ENCODE measurements at places on chromosomes 13 and 19. TPM values are rescaled to one million over a fixed set of nuclear protein-coding genes. Genes with fewer than 3 reads are reported as not detected.

DNA sequence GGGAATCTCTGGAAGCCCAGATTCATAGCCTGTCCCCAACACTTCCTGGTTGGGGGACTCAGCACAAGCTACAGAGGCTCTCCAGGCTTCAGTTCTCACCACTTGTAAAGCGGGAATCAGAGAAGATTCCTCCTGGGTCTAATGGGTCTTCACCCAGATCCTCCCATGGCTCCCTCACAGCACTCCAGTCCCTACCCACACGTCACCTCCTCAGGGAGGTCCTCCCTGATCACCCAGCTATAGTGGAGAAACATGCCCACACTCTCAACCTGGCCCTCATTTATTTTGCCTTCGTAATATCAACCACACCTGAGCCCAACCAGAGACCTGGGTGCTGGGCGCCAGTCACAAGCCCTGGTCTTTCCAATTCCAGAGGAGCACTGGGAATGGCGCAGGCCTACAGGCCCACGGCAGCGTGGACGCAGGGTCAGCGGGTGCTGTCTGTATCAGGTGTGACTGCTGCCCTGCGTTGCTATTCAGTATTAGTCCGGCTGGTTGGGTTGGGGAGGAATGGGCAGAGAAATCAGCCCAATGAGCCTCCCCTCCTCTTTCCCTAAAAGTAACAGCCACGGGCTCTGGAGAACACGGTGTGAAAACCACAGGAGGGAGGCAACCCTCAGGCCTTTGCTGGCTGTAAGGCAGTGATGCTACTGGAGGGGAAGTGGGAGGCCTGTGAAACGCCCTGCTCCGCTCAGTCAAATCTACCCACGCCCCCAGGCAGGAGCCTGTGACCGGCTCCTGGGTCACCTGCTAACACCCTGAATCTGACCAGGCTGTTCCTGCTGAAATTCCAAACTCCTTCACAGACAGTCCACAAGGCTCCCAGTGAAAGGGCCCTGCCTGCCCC is 5.2 kb downstream of the AKT2 start:
- no peak for DNase-seq

DNA sequence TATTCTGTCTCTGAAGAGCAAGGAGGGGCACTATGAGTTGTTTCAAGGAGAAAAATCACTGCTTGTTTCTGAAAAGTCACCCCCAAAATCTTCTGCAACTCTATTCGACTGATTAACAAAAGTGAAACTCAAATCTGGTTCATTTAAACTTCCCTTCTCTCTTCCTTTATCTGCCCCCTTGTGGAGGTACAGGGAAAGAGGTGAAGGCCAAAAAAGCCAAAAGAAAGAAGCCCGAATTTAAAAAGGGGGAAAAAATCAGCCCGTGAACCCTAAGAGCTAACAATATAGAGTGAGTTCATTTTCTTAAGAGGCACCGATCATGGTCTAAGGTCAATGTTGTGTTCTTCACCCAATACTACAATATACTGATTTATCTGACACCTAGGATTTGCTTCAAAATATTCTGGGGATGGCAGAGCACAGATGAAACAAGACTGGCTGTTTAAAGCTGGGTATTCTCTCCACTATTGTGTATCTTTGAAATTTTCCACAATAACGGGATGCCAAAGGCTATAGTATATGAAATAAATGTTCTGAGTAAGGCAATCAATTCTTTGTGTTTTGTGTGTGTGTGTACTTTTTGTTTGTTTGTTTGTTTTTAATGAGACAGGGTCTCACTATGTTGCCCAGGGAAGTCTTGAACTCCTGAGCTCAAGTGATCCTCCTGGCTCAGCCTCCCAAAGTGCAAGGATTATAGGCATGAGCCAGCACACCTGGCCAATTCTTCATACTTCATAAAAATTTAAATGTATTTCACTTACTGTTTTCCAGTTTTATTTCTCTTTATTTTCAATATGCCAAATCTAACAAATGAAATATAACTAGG is 55.0 kb upstream of the EEF1AKMT1 start:
- peak; percentile 72 for DNase-seq

The IRGC gene
- not detected for total RNA-seq

GRCh38 chr13:73171926-73172325 is 113.1 kb downstream of the KLF5 start:
- peak; percentile 46 for DNase-seq

The KLHL1 gene
- not detected for total RNA-seq

DNA sequence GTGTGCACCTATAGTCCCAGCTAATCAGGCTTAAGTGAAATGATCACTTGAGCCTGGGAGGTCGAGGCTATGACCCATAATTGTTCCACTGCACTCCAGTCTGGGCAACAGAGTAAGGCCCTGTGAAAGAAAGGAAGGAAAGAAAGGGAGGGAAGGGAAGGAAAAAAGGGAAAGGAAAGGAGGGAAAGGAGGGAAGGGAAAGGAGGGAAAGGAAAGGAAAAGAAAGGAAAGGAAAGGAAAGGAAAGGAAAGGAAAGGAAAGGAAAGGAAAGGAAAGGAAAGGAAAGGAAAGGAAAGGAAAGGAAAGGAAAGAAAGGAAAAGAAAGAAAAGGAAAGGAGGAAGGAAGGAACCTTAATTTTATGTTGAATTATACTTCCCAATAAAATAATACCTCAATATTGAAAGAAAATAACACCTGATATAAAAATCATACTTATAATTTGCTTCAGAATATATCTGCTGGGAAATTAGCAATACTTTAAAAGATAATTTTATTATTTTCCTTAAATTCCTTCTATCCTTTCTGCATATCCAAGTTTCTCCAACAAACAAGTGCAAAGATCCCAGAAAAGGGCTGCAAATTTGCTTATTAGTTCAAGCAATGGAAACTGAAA is 177.3 kb downstream of the KLF12 start:
- no peak for DNase-seq

The ACP7 gene
- not detected for total RNA-seq

GRCh38 chr13:30753030-30753616 is 17.8 kb downstream of the ALOX5AP start:
- DNase-seq = no peak

DNA sequence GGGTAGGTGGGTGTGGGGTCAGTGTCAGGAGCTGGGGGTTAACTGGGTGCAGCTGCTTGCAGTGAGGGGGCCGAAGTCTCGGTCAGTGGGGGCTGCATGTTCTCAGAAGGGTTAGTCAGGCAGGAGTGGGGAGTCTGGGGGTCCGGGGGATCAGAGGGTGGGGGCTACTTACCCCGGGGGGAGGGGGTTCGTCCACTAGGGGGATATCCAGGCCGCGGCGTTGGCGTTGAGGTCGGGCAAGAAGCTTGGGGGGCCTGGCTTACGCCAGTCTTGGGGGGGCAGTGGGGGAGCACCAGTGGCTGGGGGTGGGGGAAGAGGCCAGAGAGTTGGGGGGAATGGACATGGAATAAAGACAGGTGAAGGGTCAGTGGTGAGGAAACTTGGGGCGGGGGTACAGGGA is 9.1 kb downstream of the KCNC3 start:
- no peak for DNase-seq

The LIPE gene
- total RNA-seq = 3.0 TPM

The ZNF557 gene
- 15.1 TPM for total RNA-seq

DNA sequence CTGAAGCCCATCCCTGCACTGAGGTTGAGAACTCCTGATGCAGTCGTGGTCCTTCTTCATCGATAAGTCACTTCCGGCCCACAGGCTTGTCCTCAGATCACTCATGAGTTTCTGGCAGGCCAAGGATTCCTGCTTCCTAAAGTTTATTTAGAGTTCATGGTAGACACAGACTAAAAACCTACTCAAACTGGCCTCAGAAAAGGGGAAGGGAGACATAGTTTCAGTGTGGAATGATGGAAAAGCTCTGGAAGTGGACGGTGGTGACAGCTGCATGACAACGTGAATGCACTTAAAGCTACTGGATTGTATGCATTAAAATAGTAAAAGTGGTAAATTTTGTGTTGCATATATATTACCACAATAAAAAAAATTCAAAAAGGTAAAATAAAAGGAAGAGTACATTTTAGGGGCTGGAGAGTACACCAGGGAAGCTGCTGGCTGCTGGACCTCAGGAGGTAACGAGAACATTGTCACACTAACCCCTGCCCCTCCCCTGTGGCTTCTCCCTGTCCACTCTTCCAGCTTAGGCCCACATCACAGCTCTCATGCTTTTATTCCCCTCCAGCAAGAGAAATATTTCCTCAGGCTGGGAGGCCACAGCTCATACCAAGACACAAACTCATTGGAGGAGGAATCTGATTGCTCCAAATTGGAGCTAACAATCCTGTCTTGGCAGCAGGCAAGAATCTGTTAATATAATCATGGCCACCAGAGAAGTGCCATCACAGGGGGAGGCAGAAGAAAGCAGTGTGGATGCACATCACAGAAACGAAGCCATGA is 741.0 kb downstream of the UQCRFS1 start:
- DNase-seq = no peak

GRCh38 chr19:917323-918151 is at the start of gene KISS1R:
Gene KISS1R, plus strand, starts transcription at chr19:917333. Its CDS starts 170 bp downstream, at chr19:917503.
- DNase-seq = no peak

- DNase-seq = peak; percentile 90
Observed at GRCh38 chr19:49570138-49570856, 10.1 kb downstream of the NOSIP start.

The TOMM40 gene
- 57.9 TPM for total RNA-seq

GRCh38 chr19:3229888-3230496 is 5.5 kb downstream of the CELF5 start:
- no peak for DNase-seq

DNA sequence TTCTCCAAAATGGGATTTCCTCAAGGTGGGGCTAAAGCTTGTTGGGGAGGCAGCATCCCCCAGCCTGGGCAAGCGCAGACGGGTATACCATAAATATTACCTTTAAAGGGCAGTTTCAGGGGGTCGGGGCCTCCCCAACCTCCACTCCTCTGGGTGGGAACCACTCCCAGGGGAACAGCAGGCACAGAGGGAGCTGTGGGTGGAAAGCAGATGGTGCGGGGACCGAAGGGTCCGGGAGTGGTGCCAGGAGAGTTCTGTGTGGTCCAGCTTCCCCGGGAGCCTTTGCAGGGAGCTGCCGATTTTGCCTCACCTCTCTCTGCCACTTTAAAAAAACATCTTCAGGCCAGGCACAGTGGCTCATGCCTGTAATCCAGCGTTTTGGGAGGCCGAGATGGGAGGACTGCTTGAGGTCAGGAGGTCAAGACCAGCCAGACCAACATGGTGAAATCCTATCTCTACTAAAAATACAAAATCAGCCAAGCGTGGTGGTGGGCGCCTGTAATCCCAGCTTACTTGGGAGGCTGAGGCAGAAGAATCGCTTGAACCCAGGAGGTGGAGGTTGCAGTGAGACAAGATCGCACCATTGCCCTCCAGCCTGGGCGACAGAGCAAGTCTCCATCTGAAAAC is 5.5 kb downstream of the MAST3 start:
- no peak for DNase-seq

- DNase-seq = no peak
Observed at GRCh38 chr13:79427265-79427664, 21.2 kb upstream of the RBM26 start.
